Islet precursor cell (in vitro differentiated cells): ENCODE measurements at places on chromosomes 7 and 10.

DNA sequence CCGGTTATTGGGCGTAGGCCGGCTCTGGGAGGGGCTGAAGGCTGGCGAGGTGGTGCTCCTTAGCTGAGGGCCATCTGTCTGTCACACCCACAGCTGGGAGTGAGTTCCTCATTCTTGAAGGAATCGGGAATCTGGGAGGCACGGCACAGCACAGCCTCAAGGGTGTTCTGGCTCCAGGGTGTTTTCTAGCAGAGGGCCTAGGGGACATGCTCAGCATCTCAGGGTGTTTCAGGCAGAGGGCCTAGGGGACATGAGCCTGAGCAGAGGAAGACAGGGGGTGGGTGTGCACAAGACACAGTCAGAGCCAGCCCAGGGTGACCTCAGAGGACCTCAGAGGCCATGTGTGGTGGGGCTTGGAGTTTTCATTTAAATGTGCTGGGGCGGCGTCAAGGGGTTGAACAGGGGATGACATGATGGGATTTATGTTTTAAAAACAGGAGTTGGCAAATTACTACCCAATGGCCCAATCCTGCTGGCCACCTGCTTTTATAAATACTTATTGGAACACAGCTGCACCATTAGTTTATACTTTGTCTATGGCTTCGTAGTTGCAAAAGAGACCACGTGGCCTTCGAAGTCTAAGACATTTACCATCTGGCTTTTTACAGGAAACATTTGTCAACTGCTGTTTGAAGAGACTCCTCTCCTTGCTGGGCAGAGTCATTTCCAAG is 121.6 kb downstream of the PRKAG2 start:
- peak; percentile 75 for DNase-seq

DNA sequence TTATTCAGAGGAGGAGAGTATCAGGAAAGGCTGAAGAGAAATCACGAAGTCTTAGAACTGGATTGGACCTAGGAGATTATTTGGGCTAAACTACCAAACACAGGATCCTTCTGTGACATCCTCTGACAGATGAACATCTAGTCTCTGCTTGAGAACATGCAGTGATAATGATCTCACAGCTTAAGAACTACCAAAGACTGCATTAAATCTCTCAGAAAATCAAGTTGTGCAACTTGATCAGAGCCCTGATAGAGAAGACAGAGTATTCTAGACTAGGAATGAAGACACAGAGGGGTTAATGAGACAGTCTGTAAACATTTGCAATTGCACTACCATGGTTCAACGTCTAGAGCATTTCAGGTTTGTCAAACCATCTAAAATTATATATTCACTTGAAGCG is 37.1 kb upstream of the AGBL3 start:
- no peak for DNase-seq

- DNase-seq = no peak
Measured at GRCh38 chr10:103833731-103834365, 21.5 kb downstream of the SH3PXD2A start.

GRCh38 chr7:125462615-125463014 is 533.0 kb upstream of the POT1 start:
- DNase-seq = no peak

- no peak for DNase-seq
Measured at GRCh38 chr7:14858866-14859265, 43.7 kb downstream of the DGKB start.

DNA sequence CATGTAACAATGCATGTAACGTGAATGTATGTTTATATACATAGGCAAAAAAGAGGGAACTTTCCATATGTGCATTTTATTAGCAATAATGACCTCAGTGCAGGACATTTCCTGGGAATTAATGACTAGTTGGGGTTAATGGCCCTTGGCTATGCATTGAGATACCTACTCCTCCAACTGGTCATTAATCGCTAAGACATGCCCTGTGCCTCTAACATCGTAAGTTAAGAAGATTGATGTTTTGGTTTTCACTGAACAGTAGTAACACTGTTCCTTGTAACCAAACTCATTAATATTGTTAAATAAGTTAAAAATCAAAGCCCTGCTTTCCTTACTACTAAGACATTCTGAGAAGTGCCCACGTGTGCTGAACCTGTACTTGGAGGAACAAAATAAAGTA is 61.7 kb downstream of the SEMA3D start:
- no peak for DNase-seq
